ENCODE measurements at places on chromosomes 6 and 20.

DNA sequence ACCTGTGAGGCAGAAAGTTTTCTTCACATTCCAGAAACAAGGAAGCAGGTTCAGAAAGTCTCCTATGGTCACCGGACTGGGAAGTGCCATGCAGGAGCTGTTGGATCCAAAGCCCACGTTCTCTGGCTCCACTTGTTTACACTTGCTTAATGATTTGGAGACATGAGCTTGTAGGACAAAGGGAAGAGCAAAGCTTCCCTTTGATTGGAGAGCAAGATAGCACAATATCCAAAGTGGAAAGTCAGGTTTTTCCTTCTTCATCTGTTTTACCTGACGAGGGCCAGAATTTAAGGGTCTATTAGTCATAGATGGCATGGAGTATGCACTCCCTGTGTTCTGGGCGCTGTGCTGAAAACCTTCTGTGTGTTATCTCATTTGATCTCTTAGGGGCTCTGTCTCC is 81.2 kb downstream of the PDE7B start:
- DNase-seq, result no peak

- no peak for DNase-seq
Observed at GRCh38 chr20:14518648-14519047, 181.2 kb upstream of the FLRT3 start.

- no peak for DNase-seq
Observed at GRCh38 chr6:132067286-132067685, 116.1 kb upstream of the CCN2 start.

DNA sequence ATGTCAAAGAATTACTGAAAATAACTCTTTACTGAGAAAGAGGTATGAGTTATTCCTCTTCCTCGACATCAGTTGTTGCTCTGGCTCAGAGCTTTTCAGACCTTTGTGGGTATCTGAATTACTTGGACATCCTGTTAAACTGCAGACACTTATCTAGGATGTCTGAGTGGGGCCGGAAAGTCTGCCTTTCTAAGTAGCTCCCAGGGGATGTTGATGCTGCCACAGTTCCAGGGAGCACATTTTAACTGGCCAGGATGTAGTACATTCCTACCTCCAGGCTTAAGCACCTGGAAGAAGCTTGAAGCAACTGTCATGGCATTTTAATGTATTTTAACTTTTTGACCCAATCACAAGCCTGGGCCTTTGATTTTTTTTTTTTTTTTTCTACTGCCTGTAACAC is 265.8 kb upstream of the PLCB4 start:
- no peak for DNase-seq

- DNase-seq, result no peak
Observed at GRCh38 chr6:1390133-1390945, 963 bp downstream of the FOXF2 start.

DNA sequence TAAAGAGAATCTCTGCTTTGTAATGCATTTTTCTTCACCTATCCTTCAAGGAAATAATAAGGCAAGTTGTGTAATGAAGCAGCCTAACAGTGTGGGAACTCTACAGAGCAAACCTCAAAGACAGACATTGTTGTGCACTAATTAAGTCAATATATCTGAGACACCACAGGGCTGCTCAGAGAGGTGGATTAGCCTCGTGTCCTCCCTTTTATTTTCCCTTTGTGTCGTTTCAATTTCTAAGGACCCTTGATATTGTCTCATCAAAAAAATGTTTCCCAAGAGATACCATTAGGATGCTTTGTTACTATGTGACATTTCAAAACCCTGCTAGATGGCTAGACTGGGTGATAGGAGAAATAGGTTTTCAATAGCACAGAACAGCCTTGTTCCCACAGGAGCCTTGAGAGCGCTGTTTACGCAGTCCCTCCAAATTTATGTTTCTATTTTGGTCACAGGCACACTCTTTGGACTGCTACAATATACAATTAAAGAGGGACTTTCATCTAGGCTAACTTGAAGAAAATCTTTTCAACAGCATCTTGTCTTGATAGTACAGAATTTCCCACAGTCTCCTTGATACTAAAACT is 23.1 kb downstream of the UBE3D start:
- DNase-seq, result no peak

GRCh38 chr20:51335329-51335841 is 207.1 kb downstream of the NFATC2 start:
- no peak for DNase-seq

DNA sequence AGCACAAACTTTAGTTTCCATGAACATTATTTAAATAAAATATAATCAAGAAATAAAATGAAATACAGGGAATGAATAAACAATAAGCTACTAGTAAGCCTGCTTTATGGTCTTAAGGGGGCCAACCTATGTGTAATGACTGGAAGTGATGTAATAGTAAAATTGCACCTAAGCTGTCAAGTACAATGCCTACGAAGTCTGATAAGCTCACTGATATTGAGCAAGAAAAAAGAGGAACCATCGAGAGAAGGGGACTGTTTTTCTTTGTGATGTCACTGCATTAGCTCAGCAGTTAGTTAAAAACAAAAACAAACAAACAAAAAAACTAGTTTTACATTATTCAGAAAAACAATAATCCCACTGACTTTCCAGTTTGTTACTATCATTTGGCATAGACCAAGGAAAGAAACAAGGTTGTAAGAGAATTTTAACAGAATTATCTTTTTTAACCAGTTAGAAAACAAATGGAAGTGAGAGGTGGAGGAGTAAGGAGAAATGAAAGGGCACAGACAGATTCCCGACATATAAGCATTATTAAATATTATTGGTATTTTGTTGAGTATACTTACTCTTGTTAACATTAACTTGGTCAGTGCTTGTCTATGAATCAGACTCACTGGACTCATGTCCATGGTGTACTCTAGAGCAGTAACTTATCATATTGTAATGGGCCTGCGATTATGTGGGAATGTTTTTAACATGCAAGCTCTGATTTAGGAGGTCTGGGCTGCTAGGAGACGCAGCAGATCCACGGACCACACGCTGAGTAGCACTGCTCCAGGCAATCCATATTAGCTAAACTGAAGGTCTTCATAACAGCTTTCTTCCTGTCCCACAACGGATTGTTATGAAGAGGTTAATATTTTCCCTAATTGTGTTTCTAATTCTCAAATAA is 99.6 kb upstream of the HMGCLL1 start:
- no peak for DNase-seq

- DNase-seq, result no peak
Observed at GRCh38 chr6:13624871-13625288, 9.7 kb downstream of the NOL7 start.

DNA sequence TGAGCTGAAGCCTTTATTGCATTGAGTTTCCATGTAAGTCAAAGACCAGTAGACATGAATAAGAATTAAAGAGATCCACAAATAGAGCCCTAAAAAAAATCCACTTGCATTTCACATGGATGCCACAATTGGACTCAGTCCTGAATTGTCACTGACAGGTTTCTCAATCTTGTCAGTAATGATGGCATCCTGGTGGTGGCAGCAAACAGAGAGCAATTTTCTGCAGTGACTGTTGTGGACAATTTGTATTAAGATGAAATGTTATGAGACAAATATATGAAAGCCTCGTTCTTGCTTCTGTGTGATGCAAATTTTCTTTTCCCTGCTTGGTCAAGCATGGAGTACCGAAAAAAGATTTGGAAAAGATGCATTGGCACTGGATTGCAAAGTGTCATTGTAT is 278.9 kb downstream of the SAMD5 start:
- no peak for DNase-seq

GRCh38 chr6:115947966-115948541 is 112.6 kb downstream of the FRK start:
- no peak for DNase-seq

GRCh38 chr6:33589731-33590530 is 9.9 kb upstream of the BAK1 start:
- DNase-seq, result no peak

Measured in left renal cortex interstitium (tissue), 4 donors.